ENCODE measurements at places on chromosomes 11 and 22. TPM values are rescaled to one million over a fixed set of nuclear protein-coding genes. Genes with fewer than 3 reads are reported as not detected.

- H3K27me3 ChIP-seq, result no peaks in the 10 kb centered on the region
- peaks cover 6% of the 10 kb centered on the region for H3K4me1 ChIP-seq
- peaks cover 46% of the 10 kb centered on the region for H3K36me3 ChIP-seq
These were observed 66.6 kb downstream of the MED15 start for GRCh38 chr22:20573833-20574615.

- no peak overlapping the region for H3K27ac ChIP-seq
- H3K27me3 ChIP-seq, result peaks cover 2% of the 10 kb centered on the region
- H3K4me3 ChIP-seq, result no peak overlapping the region
- no peaks in the 10 kb centered on the region for H3K4me1 ChIP-seq
- no peaks in the 10 kb centered on the region for H3K36me3 ChIP-seq
- no peak for DNase-seq
These were observed 13.0 kb upstream of the UBASH3B start for GRCh38 chr11:122642472-122642922.

DNA sequence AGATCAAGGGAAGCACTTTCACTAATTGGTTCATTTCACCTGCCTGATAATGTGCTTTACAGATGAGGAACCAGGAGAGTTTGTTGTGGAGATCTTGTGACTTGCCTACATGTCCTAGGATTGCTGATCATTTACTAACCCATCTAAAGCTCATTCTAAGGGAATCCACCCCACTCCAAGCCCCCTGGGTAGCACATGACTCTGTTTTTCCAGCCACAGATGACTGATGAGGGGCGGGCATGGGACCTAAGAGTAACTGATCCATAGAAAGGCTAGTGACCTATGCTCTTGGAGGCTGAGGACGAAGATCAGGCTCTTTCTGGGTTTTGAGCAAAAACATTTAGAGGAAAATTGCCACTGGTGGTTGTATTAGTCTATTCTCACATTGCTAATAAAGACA lies 378.1 kb downstream of the CADM1 start:
- H3K4me3 ChIP-seq, result no peak overlapping the region
- no peaks in the 10 kb centered on the region for H3K4me1 ChIP-seq
- no peak for DNase-seq

The RHOD gene
- 2.6 TPM for total RNA-seq

The MIEF1 gene
- 50.9 TPM for total RNA-seq

- H3K4me3 ChIP-seq, result no peak overlapping the region
- H3K36me3 ChIP-seq, result peaks cover 4% of the 10 kb centered on the region
- H3K4me1 ChIP-seq, result peaks cover 20% of the 10 kb centered on the region
- H3K27me3 ChIP-seq, result no peaks in the 10 kb centered on the region
- no peak for DNase-seq
These were observed 17.6 kb downstream of the PLA2G6 start for GRCh38 chr22:38163844-38164550.

GRCh38 chr11:67468056-67468455 lies 995 bp downstream of the TMEM134 start:
- no peaks in the 10 kb centered on the region for H3K36me3 ChIP-seq
- H3K27ac ChIP-seq, result peak overlapping the region; percentile 78
- H3K27me3 ChIP-seq, result no peaks in the 10 kb centered on the region

The DUSP8 gene
- 0.21 TPM for total RNA-seq

- no peaks in the 10 kb centered on the region for H3K36me3 ChIP-seq
- H3K4me3 ChIP-seq, result no peak overlapping the region
- no peak for DNase-seq
These were observed 25.1 kb downstream of the B3GAT1 start for GRCh38 chr11:134386945-134387344.

- no peak overlapping the region for H3K4me3 ChIP-seq
- H3K36me3 ChIP-seq, result no peaks in the 10 kb centered on the region
- DNase-seq, result no peak
- no peak overlapping the region for H3K27ac ChIP-seq
- peaks cover 2% of the 10 kb centered on the region for H3K4me1 ChIP-seq
These were observed 1.3 kb downstream of the PYGM start for GRCh38 chr11:64758330-64759079.

DNA sequence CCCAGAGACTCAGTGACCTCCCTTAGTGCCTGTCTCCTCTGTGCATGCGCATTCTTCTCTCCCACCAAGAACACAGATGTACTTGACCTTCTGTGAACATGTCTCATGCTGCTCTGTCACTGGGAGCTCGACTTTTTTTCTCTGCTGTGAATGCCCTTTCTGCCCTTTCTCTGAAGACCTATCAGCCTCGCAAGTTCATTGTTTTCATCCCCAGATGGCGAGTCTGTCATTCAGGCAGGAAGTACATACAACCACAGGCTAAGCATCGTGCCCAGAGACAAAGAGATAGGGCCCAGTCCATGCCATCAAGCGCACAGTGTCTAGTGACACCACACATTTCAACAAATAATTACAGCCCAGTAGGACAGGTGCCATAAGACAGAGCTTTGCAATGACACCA lies 50.4 kb upstream of the RAB1B start:
- no peak for DNase-seq
- no peak overlapping the region for H3K4me3 ChIP-seq
- peaks cover 17% of the 10 kb centered on the region for H3K4me1 ChIP-seq

The INSC gene
- total RNA-seq, result not detected

The RAB3IL1 gene
- not detected for total RNA-seq

GRCh38 chr22:41229730-41230400 lies 10.9 kb downstream of the CHADL start:
- peaks cover 2% of the 10 kb centered on the region for H3K36me3 ChIP-seq
- DNase-seq, result no peak
- no peaks in the 10 kb centered on the region for H3K27me3 ChIP-seq

The MUC6 gene
- 0.19 TPM for total RNA-seq

DNA sequence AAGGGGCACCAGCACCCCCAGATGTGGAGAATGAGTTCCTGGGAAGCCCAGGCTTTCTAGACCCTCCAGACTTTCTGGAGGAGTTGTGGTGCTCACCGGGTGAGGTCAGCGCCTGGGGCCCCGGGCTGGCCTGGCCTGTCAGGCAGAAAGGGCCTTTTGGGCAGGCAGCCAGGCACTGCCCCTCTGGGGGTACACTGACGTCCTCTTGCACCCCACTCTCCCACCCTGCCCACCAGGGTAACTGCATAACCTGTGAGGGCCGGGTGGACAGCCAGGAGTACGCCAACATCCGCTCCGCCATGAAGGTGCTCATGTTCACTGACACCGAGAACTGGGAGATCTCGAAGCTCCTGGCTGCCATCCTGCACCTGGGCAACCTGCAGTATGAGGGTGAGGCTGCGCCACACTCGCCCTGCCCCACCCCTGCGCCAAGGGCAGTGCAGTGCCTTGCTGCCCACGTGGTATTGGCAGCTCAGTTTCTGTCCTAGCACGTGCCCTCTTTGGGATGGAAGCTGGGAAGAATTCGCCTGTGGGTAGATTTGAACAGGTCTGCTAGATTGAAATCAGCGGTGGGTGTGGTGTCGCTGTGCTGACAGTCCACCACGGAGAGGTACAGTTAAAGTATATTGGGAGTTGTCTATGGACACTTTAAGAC lies 30.1 kb downstream of the MYO7A start:
- no peaks in the 10 kb centered on the region for H3K36me3 ChIP-seq
- peaks cover 2% of the 10 kb centered on the region for H3K27me3 ChIP-seq
- H3K4me3 ChIP-seq, result no peak overlapping the region

DNA sequence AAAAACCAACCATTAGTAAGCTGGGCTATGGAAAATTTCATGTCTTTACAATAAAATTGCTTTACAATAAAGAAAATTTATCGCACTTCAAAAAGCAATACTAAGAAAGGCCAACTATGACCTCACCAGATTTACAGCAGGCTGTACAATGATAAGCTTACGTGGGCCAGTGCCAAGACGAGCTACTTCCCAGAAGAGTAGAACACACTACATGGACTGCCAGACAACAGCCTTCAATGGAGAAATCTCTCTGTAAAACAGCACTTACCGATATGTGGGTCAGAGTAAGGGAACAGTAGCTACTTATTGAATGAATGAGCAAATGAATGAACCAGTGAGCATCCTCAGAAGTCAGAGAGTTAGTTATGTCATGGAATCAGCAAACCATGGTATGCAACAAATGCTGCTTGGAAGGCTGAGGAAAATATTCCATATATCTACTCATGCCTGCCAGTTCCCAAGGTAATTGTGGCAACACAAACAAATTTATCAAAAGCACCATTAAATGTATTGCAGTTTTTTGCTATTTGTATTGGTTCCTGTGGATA lies 74.4 kb downstream of the SLC36A4 start:
- H3K4me1 ChIP-seq, result no peaks in the 10 kb centered on the region
- H3K27me3 ChIP-seq, result no peaks in the 10 kb centered on the region
- DNase-seq, result no peak
- H3K27ac ChIP-seq, result no peak overlapping the region

The INS gene
- not detected for total RNA-seq

GRCh38 chr11:61059260-61059752 lies 43.0 kb upstream of the CD5 start:
- no peaks in the 10 kb centered on the region for H3K36me3 ChIP-seq
- no peak for DNase-seq
- H3K27ac ChIP-seq, result no peak overlapping the region

DNA sequence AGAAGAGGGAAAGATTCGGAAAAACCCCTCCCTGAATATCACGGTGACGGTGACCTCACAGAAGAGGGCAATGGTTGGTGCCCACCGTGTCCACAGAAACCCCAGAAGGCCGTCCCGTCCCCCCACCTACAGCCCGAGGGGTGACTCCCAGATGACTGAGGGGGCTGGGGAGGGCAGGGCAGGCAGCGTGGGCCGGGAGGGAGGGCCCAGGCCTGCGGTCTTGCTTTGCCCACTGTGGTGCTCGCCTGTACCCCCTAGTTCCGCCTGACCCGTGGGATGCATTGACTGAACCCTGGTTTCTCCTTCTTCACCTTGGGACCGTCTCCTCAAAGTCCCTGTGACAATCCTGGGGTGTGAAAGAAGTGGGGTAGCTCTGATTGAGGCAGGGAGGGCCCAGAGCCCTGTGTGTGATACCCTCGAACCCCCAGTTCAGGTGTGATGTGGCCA lies 526.7 kb downstream of the BRD1 start:
- DNase-seq, result no peak
- H3K27ac ChIP-seq, result no peak overlapping the region
- no peaks in the 10 kb centered on the region for H3K27me3 ChIP-seq
- no peak overlapping the region for H3K4me3 ChIP-seq
- no peaks in the 10 kb centered on the region for H3K4me1 ChIP-seq

DNA sequence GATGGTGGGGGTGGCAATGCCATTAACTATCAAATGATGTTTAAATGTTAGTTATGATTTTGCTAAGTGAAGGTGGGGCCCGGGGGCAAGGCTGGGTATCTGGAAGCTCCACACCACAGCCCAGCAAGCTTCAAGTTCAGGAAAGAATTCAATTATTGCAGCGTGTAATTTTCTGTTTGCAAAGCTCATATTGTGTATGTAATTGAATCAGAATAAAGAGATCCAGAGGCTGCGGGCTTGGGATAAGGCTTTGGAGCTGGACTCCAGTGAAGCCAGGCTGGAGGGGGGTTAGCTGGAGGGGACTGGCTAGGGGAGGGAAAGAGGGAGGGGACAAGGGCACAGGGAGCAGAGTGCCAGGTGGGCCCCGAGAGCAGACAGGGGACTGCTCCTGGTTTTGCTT lies 557.1 kb upstream of the CADM1 start:
- no peak for DNase-seq
- H3K4me3 ChIP-seq, result no peak overlapping the region
- no peaks in the 10 kb centered on the region for H3K27me3 ChIP-seq
- peaks cover 27% of the 10 kb centered on the region for H3K4me1 ChIP-seq
- H3K36me3 ChIP-seq, result no peaks in the 10 kb centered on the region
- H3K27ac ChIP-seq, result no peak overlapping the region

- no peaks in the 10 kb centered on the region for H3K36me3 ChIP-seq
- H3K4me1 ChIP-seq, result peaks cover 20% of the 10 kb centered on the region
- H3K4me3 ChIP-seq, result peak overlapping the region; percentile 80
These were observed 737 bp upstream of the STIP1 start for GRCh38 chr11:64185175-64185692.

- H3K4me3 ChIP-seq, result no peak overlapping the region
- no peak overlapping the region for H3K27ac ChIP-seq
- H3K36me3 ChIP-seq, result peaks cover 6% of the 10 kb centered on the region
- peaks cover 27% of the 10 kb centered on the region for H3K4me1 ChIP-seq
These were observed 16.1 kb downstream of the CXCR5 start for GRCh38 chr11:118899706-118900360.

The SHISAL1 gene
- not detected for total RNA-seq

- no peaks in the 10 kb centered on the region for H3K27me3 ChIP-seq
- H3K4me1 ChIP-seq, result peaks cover 4% of the 10 kb centered on the region
- no peak overlapping the region for H3K27ac ChIP-seq
- no peak overlapping the region for H3K4me3 ChIP-seq
- no peaks in the 10 kb centered on the region for H3K36me3 ChIP-seq
These were observed 118.7 kb downstream of the ST3GAL4 start for GRCh38 chr11:126474220-126474619.

The DNAJB7 gene
- not detected for total RNA-seq

The FOLR2 gene
- 1.5 TPM for total RNA-seq

The TCN2 gene
- total RNA-seq, result 10.3 TPM

The EMID1 gene
- 17.5 TPM for total RNA-seq

DNA sequence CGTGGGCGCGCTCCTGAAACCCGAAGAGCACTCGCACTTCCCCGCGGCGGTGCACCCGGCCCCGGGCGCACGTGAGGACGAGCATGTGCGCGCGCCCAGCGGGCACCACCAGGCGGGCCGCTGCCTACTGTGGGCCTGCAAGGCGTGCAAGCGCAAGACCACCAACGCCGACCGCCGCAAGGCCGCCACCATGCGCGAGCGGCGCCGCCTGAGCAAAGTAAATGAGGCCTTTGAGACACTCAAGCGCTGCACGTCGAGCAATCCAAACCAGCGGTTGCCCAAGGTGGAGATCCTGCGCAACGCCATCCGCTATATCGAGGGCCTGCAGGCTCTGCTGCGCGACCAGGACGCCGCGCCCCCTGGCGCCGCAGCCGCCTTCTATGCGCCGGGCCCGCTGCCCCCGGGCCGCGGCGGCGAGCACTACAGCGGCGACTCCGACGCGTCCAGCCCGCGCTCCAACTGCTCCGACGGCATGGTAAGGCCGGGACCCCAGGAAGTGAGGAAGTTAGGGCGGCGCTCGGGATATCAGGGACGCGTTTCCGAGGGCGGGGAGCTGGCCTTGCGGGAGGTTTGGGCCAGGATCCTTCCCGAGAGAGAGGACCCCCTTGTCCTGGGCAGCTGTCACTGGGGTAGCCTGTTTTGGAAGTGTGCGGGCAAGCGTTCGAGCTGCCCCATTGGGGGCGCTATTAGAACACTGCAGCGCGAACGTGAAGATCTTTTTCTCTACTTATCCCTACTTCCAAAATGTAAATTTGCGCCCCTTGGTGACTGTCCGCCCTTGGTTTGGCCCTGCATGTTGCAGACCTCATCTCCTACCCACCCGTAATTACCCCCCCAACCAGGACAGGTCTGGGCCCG lies 796 bp downstream of the MYOD1 start:
- H3K4me1 ChIP-seq, result no peaks in the 10 kb centered on the region
- no peaks in the 10 kb centered on the region for H3K36me3 ChIP-seq

The CNTN5 gene
- not detected for total RNA-seq

- no peak overlapping the region for H3K4me3 ChIP-seq
- no peak for DNase-seq
- H3K27ac ChIP-seq, result no peak overlapping the region
- H3K36me3 ChIP-seq, result no peaks in the 10 kb centered on the region
These were observed 35.2 kb downstream of the BTG4 start for GRCh38 chr11:111476956-111477355.

The TIMP3 gene
- 0.74 TPM for total RNA-seq

The ZFTA gene
- total RNA-seq, result 7.3 TPM

GRCh38 chr22:38317122-38317994 lies at the start of gene CSNK1E:
TSS of gene CSNK1E (minus strand) at chr22:38317433. CDS start at chr22:38314157, 3,276 bp downstream.
- DNase-seq, result no peak
- H3K27ac ChIP-seq, result peak within 1 kb of the TSS; percentile 85
- H3K27me3 ChIP-seq, result no peaks in the 10 kb centered on the region

The PAMR1 gene
- total RNA-seq, result 0.08 TPM
